Fibroblast of skin of right quadriceps (primary cell): ENCODE measurements at places on chromosomes 7 and 10.

- DNase-seq = no peak
Measured at GRCh38 chr10:1198453-1199344, 142.5 kb downstream of the WDR37 start.

- no peak for DNase-seq
Measured at GRCh38 chr10:132142396-132143161, 44.2 kb upstream of the DPYSL4 start.

DNA sequence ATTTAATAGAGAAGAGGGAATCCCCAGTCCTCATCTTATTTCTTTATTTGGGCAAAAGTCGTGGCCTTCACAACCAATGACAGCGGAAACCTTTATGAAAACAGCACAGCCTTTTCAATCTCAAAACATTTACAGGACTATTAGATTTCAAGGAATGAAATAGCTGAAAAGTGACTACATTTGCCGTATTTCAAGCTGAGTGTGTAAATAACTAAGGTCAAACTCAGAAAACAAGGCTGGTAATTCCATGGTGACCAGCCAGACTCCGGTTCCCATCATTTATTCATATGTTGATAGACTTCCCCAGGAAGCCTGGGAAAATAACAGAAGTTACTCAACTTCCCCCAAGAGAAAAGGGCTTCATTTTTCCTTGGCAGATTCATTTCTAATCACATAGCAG lies 457.3 kb upstream of the NFE2L3 start:
- DNase-seq = peak; percentile 34

DNA sequence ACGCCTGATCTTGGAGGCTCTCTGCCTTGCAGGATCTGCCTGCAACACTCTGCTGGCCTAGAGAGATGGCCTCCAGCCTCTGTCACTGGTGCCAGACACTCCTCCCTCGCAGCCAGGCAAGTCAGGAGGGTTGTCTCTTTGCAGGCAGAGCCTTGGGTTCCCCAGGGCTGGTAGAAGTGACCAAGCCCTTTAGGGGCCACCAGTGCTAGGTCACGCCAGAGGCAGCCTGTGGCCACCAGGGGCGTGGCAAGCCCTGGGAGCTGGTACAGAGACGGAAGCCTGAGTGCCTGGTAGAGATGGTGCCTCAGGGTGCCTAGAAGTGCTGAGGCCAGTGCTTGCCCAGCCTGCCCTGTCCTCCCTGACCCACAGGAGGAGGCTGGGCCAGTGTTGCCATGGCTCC lies 9.1 kb downstream of the ADCYAP1R1 start:
- DNase-seq = no peak

DNA sequence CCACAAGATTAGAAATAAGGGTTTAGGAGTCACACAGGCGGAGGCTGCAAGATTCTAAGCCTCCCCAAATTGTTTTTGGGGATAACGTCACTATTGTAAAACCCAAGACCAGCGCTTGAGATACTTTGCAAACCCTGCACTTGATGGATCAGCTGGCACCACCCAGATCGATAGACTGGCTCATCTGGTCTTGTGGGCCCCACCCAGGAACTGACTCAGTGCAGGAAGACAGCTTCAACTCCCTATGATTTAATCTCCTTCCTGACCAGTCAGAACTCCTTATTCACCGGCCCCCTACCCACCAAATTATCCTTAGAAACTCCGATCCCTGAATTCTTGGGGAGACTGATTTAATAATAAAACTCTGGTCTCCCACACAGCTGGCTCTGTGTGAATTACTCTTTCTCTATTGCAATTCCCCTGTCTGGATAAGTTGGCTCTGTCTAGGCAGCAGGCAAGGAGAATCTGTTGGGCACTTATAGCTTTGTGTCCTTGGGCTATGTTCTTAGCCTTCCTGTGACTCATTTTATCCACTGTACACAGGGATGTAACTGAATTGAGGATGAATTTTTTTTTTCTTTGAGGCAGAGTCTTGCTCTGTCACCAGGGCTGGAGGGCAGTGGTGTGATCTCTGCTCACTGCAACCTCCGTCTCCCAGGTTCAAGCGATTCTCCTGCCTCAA lies 64.4 kb upstream of the CARD11 start:
- no peak for DNase-seq
